ENCODE measurements at places on chromosomes 1 and 21.

DNA sequence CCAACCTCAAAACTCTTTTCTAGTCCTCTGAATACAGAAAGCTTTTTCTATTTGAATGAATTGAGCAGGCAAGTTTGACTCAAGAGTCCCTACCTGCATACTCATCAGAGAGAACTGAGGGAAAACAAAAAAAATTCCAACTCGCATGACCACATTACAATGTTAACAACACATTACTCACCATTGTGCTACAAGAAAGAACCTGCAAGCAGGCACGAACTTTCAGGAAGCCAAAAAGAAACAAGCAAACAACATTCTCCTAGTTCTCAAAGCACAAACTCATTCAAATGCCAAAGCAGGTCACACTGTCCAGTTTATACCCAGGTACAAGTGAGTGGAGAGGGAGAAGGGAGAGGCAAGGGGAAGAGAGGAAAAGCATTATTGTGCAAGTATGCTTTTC lies 14.6 kb downstream of the OTUD7B start:
- no peak for DNase-seq

GRCh38 chr1:231329483-231329882 lies 8.2 kb downstream of the EXOC8 start:
- DNase-seq = no peak

DNA sequence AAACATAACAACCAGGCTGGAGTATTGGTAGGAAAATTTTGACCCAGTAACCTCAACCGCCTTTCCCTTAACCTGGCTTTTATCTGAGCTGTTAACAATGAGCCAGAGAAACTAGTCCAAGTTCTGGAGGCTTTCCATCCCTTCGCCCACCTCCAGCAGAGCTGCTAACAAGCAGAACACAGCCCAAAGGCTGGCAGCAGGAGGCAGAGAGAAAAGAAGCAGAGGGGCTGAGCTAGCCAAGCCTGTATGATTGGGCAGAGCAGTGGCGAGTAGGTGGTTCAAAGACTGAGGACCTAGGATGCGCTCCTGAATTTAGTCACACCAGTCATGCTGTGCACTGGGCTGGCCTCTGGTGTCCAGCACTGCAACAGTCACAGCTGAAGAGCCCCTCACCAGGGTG lies 123.0 kb downstream of the TNR start:
- DNase-seq = no peak

DNA sequence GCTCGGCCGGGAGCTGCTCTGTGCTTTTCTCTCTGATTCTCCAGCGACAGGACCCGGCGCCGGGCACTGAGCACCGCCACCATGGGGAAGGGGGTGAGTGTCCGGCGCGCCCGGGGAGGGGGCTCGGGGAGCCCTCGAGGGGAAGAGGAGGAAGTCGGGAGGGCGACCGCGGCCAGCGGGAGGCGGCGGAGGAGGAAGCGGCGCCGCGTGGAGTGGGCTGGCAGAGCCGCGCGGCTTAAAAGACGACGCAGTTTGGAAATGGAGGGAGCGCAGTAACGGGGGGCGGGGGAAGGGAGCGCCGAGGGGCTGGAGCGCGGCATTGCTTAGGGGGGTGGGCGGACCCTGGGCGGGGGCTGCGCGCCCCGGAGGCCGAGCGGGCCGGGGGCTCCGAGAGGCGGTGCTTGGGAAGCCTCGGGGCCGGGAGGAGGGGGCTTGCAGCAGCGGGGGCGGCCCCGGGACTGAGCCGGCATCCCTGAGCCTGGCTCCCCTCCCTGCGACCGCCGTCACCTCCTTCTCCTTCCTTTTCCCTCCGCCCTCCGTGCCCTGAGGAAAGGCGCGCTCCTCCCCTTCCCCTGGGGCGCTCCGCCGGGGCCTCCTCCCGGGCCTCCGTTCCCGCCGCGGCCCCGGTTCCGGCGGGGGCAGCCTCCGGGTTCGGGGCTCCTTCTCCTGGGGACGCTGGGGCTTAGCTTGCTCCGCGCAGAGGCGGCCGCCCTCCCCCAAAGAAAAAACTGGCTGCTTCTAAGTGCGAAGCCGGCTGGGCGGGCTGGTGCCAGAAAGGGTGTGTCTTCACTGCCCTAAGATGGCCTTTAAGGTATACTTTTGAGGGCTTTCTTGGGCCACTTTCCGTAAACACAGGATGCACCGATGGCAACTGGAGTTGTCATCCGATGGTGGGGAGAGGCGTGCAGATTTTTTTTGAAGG lies 648 bp downstream of the ATP1A1 start:
- peak; percentile 72 for DNase-seq

- peak; percentile 67 for DNase-seq
Observed at GRCh38 chr1:152141971-152142584, 16.9 kb downstream of the RPTN start.

DNA sequence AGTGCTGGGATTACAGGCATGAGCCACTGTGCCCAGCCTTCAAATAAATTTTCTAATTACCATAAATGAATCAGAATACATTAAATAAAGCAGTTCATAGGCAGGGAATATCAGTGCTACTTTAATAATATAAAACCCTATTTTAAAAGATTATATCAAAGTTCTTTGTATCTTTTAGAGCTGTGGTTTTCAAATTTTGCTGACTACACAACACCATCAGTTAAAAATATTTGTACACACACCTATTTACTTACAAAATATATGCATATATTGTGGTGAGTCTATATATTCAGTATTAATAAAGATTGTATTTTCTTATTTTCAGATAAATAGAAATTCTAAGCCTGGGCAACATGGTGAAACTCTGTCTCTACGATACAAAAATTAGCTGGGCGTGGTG lies 18.7 kb downstream of the B3GALNT2 start:
- no peak for DNase-seq

DNA sequence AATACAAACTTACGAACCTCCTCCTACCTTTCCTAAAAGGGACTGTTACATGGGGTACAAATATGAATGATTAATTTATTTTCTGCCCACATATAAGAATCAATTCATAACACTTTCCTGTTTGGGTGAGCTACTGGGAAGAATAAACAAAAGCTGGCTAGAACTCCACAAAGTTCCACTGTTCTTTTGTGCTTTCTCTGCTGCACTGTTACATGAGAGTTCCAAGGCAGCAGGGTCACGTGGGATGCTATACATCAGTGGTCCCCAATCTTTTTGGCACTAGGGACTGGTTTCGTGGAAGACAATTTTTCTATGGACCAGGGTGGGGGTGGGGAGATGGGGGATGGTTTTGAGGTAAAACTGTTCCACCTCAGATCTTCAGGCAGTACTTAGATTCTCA lies 2.2 kb upstream of the ANGPTL7 start:
- no peak for DNase-seq

Measured in ureter (tissue), 1 donor.